ENCODE measurements at places on chromosomes 12 and 14. TPM values are rescaled to one million over a fixed set of nuclear protein-coding genes. Genes with fewer than 3 reads are reported as not detected.

Gene GPR68
- 15.7 TPM for total RNA-seq

Gene TSPAN9
- 1.6 TPM for total RNA-seq

Gene TEDC1
- total RNA-seq, result 233 TPM

Gene DIO3
- total RNA-seq, result not detected

GRCh38 chr12:117334051-117334450, 27.4 kb downstream of the NOS1 start:
- DNase-seq, result no peak

- no peak for DNase-seq
Measured at GRCh38 chr14:81384900-81385299, 15.2 kb downstream of the STON2 start.

DNA sequence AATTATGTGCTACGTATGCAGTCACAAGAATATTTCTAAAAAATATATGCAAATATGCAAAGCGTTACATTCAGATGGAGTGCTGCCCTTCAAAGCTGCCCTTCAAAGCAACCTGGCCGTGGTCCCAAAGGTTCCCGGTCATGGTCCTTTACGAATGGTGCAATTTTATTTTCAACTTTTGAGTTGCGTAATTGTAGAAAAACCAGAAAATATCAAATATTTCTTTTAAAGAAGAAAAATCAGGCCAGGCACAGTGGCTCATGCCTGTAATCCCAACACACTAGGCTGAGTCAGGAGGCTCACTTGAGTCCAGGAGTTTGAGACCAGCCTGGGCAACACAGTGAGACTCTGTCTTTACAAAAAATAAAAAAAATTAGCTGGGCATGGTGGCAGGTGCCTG, 21.4 kb downstream of the CLSTN3 start:
- no peak for DNase-seq

DNA sequence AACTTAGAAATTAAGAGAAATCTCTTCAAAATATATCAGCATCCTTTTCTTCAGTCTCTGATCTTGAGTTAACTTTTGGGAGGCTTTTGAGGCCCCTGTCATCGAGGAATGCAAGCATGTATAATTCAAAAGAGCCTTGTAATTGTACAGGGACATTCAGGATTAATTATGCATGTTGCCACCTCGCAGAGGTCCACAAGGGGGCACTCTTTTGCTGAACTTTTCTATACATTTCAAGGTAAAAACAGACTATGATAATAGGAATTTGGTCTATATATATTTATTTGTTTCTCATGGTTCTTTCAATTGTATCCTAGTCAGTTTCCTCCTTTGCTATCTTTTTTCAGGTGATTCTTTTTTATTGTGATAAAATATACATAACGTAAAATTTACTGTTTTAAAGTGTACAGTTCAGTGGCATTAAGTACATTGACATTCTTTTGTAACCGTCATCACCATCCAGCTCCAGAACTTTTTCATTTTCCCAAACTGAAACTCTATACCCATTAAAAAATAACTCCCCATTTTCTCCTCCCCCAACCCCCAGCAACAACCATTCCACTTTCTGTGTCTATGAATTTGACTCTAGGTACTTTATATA, 47.0 kb upstream of the SLC2A13 start:
- DNase-seq, result peak; percentile 67

- no peak for DNase-seq
Measured at GRCh38 chr12:50062728-50063460, 5.5 kb downstream of the ASIC1 start.

GRCh38 chr14:101839236-101839635, 77.7 kb downstream of the PPP2R5C start:
- DNase-seq, result peak; percentile 70

- DNase-seq, result no peak
Measured at GRCh38 chr12:101941306-101942249, 64.2 kb downstream of the DRAM1 start.

- DNase-seq, result no peak
Measured at GRCh38 chr12:112598626-112599025, 179.9 kb downstream of the PTPN11 start.

GRCh38 chr12:120980800-120981368, 2.5 kb downstream of the HNF1A start:
- no peak for DNase-seq

- no peak for DNase-seq
Measured at GRCh38 chr12:27213830-27214787, 30.0 kb upstream of the STK38L start.

Data from natural killer cell (primary cell).